ENCODE measurements at places on chromosomes 6 and 20.

- DNase-seq: no peak
Observed at GRCh38 chr6:158633127-158633526, 11.4 kb downstream of the DYNLT1 start.

DNA sequence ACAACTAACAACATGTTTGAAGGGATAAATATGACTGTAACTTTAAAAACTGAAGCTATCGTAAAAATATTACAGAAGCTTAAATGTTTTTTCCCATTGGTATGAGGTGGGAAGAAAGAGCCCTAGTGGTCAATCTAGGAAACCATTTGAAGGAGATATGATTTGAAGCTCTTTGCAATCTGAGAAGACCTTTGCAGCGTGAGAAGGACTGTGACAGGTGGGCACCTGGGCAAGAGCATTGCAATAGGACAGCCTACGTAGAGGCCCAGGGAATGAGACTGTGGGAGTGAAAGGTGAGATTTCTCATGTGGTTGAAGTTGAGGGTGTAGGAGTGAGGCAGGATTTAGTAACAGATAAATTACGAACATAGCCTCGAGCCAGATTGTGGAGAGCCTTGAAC, 108.0 kb upstream of the PDE7B start:
- no peak for DNase-seq

DNA sequence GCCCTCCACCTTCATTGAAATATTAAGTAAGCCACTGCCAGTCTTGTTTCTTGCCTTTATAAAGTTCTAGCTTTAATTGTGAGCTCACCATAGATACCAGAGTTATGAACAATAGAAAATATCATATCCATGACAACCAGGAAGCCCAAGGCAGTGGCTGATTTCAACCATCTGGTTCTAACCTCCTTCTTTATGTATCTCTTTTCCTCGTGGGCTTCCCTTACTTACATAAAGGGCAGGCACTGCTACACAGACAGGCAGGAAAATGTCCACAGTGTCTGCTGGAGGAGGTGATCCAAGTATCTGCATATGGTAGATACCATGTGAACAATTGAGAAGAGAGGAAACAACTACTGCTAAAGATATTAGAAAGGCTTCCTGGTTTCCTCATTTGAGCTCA, 65.2 kb upstream of the PRND start:
- no peak for DNase-seq

GRCh38 chr6:4660377-4661321, 115.6 kb upstream of the CDYL start:
- DNase-seq: no peak

- DNase-seq: no peak
Observed at GRCh38 chr6:90253631-90254030, 43.0 kb downstream of the BACH2 start.

GRCh38 chr6:25689966-25690365, 38.0 kb downstream of the SCGN start:
- DNase-seq: no peak
